ENCODE measurements at places on chromosomes 2 and 18.

GRCh38 chr2:201151127-201151981 lies 31.6 kb upstream of the CASP10 start:
- peak; percentile 99 for DNase-seq

DNA sequence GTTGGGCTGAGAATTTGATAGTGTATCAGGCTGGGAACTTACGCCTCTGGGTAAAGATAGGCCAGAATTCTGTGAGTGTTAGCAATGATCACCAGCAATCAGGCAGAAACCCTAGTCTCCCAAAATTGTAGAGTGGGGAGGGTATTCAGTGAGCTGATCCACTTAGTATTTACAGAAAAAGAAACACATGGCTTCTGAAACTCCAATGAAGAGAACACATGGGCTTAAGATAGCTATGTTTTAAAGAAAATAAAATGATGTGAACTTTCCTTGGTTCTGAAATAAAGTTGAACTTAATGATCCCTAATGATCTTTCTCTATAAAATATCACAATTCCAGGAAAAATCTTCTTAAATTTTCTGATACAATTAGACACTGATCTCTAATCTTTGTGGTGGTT lies 472.8 kb downstream of the DCC start:
- DNase-seq = no peak

DNA sequence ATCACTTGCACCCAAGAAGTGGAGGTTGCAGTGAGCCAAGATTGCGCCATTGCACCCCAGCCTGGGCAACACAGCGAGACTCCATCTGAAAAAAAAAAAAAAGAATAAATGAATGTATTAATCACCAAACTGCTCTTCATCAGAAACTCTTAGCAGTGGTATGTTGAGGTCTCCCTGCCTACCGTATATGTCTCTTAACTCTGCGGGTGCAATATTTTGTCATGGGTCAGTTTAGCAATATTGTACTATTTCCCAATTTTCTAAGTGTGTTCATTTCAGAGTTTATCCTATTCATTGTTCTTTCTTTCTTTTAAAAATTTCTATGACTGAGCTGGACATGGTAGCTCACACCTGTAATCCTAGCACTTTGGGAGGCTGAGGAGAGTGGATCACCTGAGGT lies 37.9 kb upstream of the MAP4K3 start:
- no peak for DNase-seq

GRCh38 chr2:240455647-240456446 lies 20.4 kb downstream of the GPC1 start:
- no peak for DNase-seq

GRCh38 chr2:1756456-1756855 lies 12.1 kb upstream of the PXDN start:
- DNase-seq = no peak

Measured in HS-5 (cell line).